Activated naive CD4-positive, alpha-beta T cell treated with anti-CD3 and anti-CD28 coated beads, Interleukin-2, amount 50 U/mL, for 16 hours (primary cell): ENCODE measurements at places on chromosomes 7 and 10.
A peak's percentile ranks its signal among the peaks of the same experiment; 100 is the strongest.

GRCh38 chr7:150982351-150982750 is 4.2 kb upstream of the KCNH2 start:
- DNase-seq, result no peak

DNA sequence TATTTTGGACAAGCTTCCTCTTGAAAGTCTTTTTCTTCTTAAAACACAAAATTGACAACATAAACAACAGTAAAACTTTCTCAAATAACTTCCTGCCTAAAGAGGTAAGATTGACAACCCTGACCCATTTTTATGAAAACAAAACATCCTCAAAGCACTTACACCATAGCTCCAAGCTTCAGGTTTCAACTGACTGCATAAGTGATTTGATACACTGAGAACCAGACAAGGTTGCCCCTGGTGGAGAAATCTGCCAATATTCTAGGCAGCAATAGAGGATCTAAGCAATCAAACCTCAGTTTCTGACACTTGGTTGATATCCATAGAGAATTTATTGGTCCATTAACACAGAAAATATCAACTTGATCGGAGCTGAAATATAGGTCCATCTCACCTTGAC is 147.8 kb downstream of the ELAPOR2 start:
- no peak for DNase-seq

- DNase-seq, result no peak
Measured at GRCh38 chr7:136325027-136325426, 347.9 kb upstream of the MTPN start.

DNA sequence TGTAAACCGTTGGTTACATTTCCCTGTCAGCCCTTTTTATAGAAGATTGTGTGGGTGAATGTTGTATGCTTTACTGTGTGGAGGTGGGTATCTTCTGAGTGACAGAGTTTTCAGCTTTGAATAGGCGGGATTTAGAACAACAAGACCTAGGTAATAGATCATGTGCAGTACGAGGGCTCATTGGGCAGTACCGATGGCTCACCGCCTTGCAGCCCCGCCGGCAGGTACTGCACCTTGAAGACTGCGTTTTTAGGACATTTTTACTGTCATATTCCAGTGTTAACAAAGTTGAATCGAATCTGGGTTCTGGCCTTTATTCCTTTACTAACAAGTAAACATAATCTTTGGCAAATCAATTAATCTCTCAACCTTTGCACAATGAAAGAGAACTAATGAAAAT is 55.9 kb upstream of the NCF1 start:
- no peak for DNase-seq

DNA sequence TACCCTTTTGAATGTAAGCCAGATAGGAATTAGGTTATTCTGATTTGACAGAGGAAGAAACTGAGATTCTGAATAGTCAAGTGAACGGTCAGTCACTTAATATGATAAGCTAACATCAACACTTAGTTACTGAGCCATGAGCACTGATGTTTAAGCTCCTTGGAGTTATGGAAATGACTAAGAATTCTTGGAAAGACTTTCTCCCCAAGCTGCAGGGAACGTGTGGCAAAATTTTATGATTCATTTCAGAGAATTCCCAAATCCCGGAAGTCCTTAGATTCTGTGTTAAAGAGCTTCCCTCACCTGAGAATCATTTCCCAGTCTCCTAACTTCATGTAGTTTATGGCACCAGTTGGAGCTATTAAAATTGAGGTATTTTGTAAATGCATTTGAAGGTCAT is 330.9 kb downstream of the XPNPEP1 start:
- no peak for DNase-seq

DNA sequence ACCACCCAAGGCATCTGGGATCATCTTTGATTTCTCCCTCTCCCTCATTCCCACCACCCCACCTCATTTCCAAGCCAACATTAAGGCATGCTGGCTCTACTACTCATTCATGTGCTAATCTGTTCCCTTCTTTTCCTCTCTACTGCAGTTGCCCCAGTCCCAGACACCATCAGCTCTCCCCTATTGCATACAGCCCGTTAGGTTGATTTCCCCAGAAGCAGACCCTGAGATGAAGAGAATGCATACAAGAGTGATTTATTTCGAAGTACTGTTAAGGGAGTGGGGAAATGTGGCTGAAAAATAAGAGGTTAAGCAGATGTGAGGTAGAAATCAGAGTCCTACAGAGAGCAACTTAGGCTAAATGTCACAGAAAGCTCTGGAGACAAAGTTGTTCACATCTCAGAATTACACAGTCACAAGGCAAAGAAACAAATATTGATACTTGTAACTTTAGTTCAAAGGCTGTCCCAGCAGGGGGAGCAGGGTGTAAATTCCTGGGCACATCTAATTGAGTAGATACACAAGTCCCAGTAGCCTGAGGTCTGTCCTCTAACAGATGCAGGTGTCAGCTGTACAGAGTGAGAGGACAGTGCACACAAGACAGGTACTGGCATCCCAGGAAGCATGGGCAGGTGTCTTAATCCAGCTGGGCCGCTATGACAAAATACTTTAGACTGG is 20.9 kb downstream of the AKR1D1 start:
- DNase-seq, result no peak

GRCh38 chr7:134356421-134356936 is 39.7 kb upstream of the SLC35B4 start:
- no peak for DNase-seq

DNA sequence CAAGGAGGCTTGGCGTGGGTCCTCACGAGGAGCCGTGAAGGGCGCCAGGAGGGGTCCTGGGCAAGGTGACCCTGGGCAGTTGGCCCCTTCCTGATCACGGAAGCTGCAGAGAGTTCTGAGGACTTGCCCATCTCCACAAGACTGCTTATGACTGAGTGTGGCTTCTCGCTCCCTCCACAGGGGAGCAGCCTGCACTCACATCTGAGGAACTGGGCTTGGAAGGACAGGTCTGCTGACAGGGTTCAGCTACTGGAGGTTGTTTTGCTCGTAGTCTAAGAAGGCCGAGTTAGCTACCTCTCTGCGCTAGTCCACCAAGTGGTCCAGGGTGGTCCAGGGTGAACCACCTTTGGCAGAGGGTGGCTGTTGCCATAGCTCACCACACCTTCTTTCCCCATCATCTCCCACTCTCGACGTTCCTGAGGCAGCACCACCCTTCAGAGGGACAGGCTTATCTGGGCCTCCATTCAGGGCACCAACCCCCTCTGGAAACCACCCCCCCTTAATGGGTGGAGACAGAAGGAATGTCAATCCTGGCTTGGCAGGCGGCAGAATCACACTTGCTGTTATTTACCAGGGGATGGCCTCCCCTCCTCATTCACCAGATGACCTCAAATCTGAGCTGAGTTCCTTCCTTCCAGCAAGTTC is 38.2 kb downstream of the FAM53B start:
- no peak for DNase-seq

GRCh38 chr10:117221156-117221711 is 19.7 kb upstream of the SLC18A2 start:
- DNase-seq, result no peak

GRCh38 chr7:150717814-150718420 is 1.5 kb downstream of the GIMAP1 start:
- no peak for DNase-seq

- no peak for DNase-seq
Measured at GRCh38 chr7:120931243-120931642, 19.3 kb upstream of the ING3 start.

DNA sequence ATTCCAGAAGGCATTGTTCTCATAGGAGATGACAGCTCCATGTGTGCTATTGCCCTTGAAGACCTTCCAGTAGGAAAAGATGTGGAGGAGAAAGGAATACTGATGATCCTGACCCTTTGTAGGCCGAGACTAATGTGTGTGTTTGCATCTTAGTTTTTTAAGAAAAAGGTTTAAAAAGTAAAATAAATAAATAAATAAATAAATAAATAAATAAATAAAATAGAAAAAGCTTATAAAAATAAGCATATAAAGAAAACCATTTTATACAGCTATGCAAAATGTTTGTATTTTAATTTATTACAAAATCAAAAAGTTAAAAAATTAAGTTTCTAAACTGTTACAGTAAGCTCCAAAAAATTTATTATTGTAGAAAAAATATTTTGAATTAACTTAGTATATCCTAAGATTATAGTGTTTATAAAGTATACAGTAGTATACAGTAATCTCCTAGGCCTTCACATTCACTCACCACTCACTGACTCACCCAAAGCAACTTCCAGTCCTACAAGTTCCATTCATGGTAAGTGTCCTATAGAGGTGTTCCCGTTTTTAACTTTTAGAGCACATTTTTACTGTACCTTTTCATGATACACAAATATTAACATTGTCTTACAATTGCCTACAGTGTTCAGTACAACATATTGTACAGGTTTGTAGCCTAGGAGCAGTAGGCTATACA is 435.2 kb upstream of the SEMA3A start:
- no peak for DNase-seq

DNA sequence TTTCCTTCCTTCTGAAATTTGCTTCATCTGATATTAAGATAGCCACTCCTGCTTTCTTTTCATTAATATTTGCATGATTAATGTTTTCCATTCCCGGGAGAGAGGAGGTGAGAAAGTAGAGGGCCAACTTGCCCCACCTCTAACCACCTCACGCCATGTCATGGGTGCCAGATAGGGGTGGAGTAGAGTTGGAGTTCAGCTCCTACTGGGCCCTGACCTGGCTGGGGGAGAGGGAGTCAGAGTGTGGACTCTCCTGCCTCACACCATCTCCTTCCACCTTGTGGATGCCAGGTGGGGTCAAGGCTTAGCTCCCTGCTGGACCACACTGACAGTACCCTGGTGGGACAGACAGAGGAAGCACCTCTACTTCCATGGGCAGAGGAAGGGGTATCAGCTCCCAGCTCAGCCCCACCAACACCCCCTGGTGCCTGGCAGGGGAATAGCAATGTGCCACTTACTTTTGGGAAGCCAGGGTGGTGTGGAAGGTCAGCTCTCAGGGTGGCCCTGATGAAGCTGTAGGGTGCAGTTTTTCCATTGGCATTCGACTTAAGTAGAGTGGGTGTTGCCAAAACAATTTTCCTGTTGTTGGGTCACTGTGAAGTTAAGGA is 28.0 kb downstream of the CHST12 start:
- DNase-seq, result peak; percentile 40

DNA sequence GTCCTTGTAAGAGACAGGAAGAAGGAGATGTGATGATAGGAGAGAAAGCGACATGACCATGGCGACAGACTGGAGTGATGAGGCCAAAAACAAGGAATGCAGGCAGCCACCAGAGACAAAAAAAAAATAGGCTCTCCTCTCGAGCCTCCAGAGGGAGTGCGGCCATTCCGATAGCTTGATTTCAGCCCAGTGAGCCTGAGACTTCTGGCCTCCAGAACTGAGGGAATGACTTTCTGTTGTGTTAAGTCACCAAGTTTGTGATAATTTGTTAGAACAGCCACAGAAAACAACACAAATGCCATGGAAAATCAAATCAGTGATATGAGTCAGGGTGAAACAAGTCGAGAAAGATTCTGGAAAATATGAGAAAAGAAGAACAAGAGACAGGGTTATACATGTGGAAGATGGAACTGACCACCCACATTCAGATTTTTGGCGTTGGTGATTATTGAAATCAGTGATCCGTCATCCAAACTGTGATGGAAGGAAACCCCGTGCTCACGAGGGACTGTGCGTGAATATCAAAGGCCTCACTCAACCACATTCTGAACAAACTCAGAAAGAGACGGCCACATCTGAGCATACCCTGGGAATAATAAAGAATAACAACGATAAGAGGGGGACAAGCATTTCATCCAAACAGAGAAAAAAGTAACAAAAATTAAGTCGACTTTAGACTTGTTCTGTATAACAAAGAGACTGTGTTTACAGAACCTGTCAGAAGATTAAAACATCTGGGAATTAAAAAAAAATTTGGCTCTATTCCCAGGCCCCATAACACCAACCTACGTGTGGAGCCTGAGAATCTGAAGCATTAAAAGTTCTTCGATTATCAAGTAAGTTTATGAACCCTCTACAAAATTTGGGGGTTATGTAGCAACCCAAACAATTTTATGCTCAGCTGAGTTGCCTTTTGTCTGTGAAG is 72.1 kb downstream of the EEPD1 start:
- no peak for DNase-seq

DNA sequence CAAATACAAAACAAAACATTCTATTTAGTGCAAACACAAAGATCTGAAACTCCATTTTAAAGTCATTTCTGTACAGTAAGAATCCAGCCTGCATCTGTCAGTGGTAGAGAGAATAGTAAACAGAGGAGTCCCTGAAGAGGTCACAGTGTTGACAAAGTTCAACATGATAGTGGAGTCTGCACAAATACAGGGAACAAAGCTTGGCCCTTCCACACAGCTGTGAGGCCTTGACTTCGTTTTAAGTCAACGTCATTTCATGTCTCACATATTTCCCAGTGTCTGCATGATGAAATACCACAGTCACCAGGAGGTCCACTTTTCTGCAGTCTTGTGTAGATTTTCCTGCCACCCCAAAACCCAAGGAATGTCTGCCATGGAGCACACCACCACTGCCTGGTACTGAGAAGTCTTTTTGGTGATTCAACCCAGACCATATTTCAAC is 33.0 kb downstream of the CYP26A1 start:
- DNase-seq, result no peak

DNA sequence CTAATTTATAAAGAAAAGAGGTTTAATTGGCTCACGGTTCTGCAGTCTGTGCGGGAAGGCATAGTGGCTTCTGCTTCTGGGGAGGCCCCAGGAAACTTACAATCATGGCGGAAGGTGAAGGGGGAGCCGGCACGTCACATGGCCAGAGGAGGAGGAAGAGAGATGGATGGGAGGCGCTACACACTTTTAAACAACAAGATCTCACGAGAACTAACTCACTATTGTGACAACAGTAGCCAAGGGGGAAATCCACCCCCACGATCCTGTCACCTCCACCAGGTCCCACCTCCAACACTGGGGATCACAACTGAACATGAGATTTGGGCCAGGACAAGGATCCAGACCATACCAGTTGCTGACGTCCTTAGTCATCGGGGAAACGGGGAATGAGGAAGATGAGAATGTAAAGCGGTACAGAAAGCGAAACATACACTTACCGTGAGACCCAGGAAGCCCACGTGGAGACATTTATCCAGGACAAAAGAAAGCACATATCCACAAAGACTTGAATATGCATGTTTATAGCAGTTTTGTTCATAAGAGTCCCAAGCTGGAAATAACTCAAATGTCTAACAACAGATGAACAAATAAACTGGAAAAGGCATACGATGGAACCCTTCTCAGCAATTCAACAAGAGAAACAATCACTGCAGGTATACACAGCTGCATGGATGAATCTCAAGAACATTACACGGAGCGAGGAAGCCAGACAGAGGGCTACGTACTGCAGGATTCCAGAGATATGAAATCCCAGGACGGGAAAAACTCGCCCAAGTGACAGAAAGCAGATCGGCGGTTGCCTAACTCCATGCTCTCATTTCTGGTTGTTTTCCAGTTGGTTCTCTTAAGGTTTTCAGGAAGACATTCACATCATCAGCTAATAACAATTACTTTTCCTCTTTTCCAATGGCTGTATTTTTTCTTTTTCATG is 26.2 kb upstream of the INPP5A start:
- DNase-seq, result no peak

DNA sequence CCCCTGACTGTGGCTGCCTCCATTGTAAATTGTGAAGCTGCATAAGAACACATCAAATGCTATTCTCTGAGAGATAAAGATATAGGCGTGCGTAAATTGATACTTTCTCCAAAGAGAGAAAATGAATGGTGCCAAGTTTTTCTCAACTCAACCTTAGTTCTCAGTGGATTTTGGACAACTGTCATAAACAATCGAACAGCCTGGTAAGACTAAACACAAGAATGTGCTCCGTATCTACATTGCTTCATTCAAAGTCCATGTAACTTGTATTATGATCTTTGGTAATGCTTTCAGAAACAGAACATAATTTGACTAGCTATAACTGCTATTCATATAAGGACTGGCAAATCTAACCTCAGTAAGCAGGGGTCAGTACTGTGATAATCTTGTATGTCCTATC is 429.1 kb downstream of the SEMA3D start:
- DNase-seq, result no peak

GRCh38 chr7:135578569-135578968 is 20.9 kb downstream of the NUP205 start:
- no peak for DNase-seq
